ENCODE measurements at places on chromosomes 13 and 19.

DNA sequence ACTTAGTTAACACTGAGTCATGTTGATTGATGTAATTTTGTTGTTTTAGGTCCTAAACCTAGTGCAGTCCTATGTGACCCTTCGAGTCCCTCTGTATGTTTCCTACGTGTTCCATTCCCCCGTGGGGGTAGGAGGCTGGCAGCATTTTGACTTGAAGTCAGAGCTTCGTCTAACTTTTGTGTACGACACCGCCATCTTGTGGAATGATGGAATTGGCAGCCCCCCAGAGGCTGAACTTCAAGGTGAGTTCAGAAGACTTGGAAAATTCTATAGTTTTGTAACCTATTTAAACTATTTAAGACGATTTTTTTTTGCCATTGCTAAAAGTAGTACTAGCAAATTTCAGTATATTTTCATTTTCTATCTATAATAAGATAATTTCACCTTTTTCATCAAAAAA is 117.9 kb downstream of the STOML3 start:
- no peak for DNase-seq

- DNase-seq = no peak
Observed at GRCh38 chr13:66528180-66528579, 702.0 kb downstream of the PCDH9 start.

GRCh38 chr13:63117710-63118109 is 1702.1 kb upstream of the PCDH20 start:
- DNase-seq = no peak

DNA sequence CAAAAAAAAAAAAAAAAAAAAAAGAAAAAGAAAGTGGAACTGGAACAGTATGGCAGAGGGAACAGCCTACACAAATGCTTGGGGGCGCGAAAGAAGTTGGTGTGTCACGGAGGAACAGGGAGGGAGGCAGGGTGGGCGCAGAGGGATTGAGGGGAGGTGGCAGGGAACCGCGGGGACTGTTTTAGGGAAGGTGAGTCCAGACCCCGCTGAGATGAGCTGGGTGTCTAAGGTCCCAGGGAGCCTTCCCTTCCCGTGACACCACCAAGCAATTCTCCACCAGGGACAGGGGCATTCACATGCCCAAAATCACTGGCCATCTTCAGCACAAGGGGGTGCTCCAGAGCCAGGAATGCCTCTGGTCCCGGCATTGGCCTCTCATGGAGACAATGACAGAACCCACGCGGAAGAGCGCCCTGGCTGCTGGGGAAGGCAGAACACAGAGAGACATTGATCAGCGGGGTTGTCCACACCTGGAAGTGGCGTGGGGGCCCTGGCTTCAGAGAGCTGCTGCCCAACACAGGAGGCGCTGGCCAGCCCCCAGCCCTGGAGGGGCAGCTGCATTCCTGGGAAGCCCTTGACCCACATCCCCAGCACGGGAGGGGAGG is 6.9 kb downstream of the PEAK3 start:
- peak; percentile 98 for DNase-seq

DNA sequence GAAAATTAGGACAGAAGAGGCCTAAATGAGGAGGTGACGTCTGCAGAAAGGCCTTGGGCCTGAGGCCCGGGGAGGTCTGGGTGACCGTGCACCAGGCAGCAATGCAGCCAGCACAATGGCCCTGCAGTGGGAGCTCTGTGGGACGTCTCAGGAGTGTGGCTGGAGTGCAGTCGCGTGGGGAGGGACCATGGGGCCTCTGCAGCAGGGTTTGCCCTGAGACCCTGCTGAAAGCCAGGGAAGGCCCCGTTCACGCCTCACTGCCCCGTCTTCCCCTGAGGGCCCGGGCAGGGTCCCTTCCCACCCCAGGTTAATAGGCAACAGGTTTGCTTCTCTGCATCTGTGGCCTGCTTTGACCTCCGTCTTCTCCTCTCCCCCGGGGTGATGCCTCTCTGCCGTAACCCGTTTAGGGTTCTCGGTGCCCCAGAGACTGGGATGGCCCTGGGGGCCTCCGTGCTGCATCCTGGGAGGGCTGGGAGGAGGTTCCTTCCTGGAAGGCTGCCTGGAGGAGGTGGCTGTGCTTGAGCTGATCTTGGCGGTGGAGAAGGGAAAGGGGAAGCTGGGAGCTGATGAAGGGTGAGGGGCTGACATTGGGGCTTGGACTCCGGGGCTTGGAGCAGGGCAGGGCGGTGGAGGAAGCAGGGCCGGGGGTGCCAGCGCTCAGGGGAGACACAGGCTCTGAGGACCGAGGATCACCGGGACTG is 9.7 kb downstream of the PALM start:
- peak; percentile 79 for DNase-seq

DNA sequence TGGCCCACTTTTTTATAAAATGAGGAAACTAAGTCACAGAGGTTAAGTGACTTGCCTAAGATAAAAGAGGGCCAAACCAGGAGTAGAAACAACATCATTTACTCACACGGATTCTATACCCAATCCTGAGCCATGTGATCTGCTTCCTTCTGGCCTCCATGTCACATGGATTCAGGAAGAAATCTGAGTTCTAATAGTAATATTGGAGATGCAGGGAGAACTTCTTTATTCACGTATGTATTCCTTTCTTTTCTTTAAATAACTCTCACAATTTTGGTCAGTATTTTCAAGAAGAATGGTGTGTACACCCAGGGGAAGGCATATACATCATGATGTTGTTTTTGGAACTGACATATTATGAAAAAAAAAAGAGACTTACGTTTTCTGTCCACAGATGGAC is 1.8 kb downstream of the POSTN start:
- DNase-seq = no peak

DNA sequence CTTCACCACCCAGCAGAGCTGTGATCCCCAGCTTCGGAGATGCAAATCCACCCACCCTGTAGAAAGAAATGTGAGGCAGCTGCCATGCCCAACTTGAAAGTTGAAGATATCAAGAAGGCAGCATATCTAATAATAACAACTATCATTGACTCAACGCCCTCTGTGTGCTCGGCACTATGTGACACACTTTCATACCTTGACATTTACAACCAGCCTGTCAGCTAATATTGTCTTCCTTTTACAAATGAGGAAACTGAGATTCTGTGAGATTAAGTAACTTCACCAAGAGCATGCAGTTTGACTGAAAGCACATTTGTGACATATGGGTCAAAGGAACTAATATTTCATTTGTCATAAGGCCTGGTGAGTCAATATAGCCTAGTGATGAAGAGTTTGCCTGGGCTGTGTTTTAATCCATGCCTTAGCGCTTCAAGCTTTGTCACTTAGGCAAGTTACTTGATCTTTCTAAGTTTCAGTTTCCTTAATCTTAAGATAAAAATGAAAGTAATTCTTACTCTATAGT is 137.0 kb downstream of the FLT1 start:
- no peak for DNase-seq

DNA sequence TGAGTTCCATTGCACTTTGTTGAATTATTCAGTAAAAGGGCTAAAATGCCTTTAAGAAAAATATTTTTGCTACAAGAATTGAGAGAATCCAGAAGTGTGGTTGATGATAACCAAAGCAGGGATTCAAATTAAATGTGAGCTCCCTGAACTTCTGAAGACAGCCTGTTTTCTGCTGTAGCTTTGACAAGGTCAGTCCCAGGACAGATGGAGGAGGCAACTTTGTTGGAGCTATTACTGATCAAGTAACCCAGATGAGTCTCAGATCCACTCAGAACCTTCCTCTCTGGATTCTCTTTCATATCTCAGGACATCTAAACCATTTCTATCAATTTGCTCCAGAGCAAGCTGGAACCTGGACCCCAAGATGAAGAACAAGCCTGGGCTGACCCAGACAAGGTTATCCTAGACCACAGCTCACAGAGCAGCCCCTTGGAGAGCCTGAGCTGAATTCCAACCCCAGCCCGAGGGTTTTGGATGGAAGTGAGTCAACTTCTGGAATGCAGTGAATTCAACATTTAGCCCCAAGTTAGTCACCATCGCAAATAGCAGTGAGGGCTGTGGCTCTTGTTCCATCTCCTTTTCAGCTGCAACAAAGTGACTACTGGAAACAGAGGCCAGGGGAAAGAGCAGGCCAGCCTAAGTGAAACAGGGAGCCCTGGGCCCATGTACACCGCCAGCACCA is 137.8 kb upstream of the TSC22D1 start:
- DNase-seq = peak; percentile 90

DNA sequence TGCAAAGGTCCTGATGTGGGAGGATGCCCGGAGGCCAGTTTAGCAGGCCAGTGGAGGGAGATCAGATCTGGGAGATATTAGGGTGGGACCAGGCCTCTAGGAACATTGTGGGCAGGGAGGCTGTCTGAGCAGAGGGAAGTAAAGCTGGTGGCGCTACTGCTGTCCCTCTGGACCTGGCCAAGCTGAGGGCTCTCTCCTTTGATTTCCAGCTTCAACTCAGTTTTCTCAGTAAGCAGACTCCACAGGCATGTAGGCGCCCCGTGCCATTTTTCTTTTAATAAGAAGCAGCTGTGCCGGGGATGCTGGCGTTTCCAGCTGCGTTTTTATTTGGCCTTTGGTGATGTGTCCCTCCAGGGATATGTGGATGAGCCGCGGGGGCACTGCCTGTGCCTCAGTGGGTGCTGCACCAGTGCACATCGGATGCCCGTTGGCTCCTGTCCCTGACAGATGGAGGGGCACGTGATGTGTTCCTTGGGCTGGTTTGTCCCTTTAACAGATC is 6.7 kb downstream of the DNM2 start:
- peak; percentile 87 for DNase-seq

GRCh38 chr13:41835871-41836270 is 125.0 kb downstream of the VWA8 start:
- DNase-seq = peak; percentile 58

- DNase-seq = peak; percentile 97
Observed at GRCh38 chr13:113864273-113864890, 506 bp upstream of the GAS6 start.

DNA sequence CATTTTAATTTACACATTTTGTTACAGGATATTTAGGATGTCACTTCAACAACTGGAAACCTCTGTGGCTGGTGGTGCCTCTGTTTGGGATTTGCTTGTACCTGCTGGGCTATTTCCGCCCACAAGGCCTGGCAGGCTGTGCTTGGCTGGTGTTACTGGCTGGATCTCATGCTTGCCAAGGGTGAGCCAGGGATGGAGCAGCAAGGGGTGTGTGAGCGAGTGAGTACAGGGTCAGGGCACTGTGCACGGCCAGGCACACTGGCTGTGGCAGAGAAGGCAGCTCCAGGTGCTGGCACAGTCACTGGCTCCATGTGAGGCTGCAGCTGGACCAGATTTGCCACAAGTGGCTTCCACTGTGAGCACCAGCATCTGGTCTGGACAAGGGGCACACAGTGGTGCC is 1254.8 kb downstream of the SLITRK5 start:
- DNase-seq = peak; percentile 3

DNA sequence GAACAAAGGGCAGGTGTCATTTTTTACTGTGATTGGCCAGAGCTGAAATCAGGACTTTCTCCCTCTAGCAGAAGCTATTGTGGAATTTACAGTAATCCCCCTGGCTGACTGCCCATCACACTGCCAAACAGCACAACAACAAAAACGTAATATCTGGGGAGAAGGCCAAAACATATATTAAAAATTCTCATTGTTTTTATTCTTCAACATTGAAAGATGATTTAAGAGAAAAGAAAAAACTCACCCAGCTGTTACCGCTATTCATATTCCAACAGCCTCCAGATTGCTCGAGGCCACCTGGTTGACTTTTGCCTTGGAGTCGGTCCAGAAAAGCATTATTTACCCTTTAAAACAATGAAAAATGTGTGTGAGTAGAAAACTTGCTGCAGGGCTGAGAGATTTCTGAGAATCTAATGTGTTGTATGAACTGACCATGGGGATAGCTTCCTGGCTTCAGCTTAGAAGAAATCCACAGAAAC is 97.2 kb downstream of the EPSTI1 start:
- no peak for DNase-seq

All from osteoblast (primary cell).